ENCODE measurements at places on chromosomes 7 and 10. TPM values are rescaled to one million over a fixed set of nuclear protein-coding genes. Genes with fewer than 3 reads are reported as not detected.

DNA sequence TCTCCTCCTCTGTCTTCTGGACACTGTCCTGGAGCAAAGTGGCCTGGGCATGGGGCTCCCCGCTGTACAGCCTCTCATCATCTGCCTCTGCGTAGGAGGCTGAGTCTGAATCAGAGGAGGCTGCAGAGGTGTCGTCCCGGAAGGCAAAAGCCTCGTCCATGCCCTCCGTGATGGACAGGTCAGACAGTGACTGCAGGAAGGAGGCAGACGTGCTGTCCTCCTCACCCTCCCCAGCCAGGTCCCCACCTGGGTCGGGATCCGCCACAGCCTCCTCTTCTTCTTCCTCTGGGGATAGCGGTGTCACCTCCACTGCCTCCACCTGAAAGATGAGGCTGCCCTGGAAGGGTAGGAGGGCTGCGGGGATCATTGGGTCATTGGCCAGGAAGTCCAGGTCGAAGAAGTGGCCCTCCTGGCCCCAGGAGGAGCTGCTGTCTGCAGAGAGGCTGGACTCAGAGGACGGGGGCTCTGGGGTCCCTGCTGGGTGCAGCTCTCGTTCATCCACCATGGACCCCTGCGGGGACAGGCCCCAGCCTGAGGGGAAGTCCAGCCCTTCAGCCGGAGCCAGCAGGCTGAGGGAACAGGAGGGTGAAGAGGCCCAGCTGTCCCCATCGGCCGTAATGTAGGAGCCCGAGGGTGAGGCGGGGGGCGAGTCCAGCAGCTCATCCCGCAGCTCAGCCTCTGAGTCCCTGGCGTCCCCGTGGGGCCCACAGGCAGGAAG, 3.7 kb downstream of the NACAD start:
- DNase-seq = peak; percentile 35

- no peak for DNase-seq
Observed at GRCh38 chr7:16755397-16755796, 1.8 kb downstream of the TSPAN13 start.

- no peak for DNase-seq
Observed at GRCh38 chr10:126516515-126516914, 128.2 kb upstream of the ADAM12 start.

Gene ACBD7
- 0.54 TPM for polyA plus RNA-seq
